ENCODE measurements at places on chromosomes 13 and 19.

GRCh38 chr19:12856653-12857052, 18.3 kb downstream of the MAST1 start:
- DNase-seq = no peak

- no peak for DNase-seq
These were observed 94.3 kb downstream of the MBNL2 start for GRCh38 chr13:97316390-97316789.

GRCh38 chr13:30047154-30047874, 196.9 kb upstream of the UBL3 start:
- DNase-seq = no peak

- no peak for DNase-seq
These were observed 13.1 kb downstream of the IGFL3 start for GRCh38 chr19:46111376-46111775.

DNA sequence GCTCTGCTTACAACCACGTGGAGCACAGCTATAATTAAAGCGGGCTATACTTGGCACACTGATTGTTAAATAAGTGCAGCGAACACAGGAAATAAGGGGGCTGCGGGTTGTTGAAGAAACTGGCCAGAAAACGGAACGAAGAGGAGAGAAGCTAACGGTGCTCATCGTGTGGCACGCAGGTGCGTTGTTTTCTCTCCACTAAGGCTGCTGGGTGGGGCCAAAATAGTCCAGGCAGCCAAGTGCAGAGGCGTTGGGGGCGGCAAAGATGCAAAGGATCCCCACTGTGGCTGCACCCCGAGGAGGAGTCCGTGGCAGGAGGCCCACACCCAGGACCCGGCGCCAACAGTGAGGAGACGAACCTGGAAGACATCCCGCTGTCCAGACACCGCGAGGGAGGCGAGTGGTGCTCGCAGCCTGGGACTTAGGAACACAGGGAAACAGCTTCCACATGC, 8.1 kb upstream of the ARL11 start:
- DNase-seq = no peak

DNA sequence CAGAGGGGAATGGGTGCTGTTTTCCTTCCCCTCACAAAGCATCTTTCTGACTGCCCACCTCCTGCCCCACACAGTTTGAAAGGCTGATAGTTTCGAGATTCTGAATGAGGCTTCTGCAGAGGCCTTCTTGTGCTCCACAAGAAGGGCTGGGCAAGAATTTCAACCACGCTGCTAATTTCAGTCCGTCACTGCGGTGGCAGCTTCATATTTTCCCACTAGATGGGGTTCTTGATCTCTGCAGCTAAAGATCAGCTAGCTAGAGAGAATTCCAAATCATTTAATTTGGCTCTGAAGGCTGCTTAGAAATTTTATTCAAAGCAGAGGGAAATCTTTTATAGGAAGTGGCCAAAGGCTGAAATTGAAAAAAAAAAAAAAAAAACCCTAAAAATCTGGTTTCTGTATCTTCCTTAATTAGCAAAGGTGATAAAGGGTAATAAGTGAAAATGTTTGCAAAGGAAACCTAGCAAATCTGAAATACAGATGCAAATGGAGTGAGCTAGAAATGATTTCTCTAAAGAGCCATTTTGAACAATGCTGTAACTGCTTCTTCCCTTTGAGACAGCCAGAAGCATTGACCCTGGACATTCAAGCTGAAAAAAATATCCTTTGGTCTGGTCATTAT, 38.0 kb upstream of the C13orf42 start:
- no peak for DNase-seq

- no peak for DNase-seq
These were observed 4.2 kb upstream of the IZUMO2 start for GRCh38 chr19:50167314-50167721.

All from activated CD8-positive, alpha-beta memory T cell treated with anti-CD3 and anti-CD28 coated beads for 4 hours (primary cell).